ENCODE measurements at places on chromosomes 5 and 9.

DNA sequence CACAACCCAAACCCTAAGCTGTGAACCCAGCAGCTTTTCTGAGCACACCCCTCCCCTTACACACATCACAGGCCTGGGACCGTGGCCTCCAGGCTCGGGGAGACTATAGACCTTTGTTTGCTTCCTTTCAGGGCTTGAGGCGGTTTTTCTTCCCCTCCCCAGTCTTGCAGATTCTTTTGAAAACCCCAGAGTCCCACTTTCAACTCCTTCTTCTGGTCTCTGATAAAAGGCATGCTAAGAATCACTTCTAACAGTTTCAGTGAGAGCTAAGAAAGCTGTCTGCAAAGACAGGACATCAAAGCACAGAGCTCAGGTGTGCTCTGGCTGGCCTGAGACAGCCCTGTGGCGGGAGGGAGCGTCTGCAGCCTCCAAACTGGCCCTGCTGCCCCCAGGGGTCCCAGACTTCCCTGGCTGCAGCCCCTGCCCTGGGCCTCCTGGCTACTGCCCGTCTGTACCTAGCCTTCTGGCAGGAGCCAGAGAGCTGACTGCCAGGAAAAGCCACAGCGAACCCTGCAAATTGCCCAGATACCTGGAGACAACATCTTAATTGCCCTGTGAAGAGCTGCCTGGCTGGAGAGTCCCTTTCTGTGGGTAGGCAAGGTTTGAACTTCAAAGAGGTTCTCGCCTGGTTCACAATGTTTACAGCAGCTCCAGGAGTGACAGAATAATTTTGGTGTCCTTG, 138.9 kb downstream of the GADD45G start:
- peak; percentile 75 for DNase-seq

GRCh38 chr9:112858625-112859147, 32.0 kb downstream of the SLC46A2 start:
- no peak for DNase-seq

GRCh38 chr5:75078027-75078426, 25.7 kb upstream of the GCNT4 start:
- DNase-seq, result no peak

DNA sequence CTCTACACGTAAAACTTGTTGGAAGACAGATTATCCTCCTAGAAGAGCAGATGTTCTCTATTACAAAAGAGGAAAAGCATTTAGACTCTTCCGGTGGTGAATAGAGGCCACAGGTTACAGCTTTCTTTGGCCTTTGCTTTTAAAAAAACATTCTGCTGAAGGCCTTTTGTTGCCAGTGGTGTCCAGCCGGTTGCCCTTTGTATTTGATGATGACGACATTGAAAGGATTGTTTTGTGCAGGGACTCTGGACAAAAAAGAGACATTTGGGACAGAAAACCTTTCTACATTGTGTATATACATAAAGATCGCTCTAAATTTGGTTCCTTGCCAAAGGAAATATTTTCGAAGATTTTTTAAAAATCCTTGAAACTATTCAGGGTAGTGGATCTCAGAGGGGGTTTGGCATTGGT, 180.3 kb downstream of the C9orf152 start:
- DNase-seq, result no peak

DNA sequence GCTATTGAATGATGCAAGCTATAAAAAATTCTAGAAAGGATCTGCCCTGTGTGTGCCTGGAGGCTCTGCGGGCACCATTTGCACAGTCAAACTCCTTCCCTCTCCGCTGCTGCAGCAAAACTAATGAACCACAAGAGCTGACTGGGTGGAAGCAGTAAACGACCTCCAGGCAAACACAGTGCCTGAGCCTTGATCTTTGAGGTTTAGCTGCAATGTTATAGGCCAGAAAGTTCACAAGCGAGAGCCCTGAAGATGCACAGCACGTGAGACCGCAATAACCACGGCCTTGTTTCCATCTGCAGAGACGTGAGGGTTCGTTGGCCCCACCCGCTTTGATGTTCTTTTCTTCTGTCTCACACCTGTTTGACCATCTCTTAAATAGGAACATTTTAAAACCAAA, 69.2 kb upstream of the S1PR3 start:
- DNase-seq, result peak; percentile 73

DNA sequence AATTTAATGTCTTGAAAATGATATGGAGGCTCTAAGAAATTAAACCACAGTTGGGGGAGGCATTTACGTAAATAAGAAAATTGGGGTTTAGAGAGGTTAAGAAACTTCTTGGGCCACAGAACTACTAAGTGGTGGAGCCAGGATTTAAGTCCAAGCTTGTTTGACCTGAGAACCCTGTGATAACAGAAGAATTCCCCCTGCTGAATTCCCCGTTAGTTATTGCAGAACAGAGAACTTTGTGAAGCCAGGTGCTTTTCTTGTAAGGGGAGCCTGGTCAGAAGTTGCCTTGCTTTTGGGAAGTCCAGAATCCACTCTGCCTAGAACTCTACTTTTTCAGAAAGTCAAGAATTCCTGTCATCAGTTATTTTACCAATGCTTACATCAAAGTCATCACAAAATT, 309.3 kb upstream of the SEMA6A start:
- DNase-seq, result no peak

DNA sequence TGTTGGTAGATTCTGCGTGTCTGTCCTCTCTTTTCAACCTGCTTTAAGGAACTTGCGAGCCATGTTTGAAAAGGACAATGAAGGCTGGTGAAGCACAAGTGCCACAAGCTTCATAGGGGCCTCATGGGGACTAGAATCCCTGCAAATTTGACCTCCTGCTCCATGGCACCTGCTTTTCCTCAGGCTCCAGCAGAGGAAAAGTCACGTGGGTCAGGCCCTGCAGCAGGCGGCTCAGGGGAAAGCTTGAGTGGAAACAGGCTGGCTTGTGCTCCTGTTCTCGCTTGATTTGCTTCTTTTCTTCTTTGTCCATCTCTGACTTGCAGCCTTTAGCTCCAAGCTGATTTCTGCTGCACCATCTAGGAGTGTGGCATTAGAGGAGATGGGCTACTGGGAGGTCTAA, 187.6 kb upstream of the MAST4 start:
- DNase-seq, result no peak

DNA sequence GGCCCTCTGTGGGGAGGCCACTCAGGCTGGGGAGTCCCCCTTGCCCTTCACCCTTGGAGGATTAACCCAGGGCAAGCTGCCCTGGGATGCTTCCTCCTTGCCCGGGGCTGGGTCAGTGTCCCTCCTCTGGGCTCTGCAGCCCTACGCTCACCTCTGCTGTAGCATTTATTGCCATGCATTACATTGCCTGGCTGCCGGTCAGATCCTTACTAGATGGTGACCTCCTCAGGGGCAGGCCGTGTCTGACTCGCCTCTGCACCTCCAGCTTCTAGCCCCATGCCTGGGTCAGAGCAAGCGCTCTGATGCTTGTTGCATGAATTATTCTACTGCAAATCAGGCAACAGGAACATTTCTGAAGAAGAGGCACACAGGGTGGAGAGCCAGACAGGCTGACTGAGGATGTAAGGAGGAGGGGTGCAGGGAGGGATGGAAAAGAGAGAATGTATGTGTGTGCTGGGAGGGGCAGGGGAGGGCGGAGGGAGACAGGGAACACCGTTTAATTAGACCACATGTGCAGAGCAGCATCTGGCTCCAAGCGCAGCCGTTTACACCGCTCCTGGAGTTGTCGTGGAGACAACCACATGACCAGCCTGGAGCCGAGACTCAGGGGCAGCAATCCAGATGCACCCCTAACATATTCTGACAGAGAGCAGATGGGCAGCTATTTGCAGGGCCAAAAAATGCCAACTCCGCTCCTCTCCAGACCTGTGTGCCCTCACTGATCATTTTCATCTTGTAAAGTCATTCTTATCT, 117.0 kb downstream of the CRB2 start:
- no peak for DNase-seq

DNA sequence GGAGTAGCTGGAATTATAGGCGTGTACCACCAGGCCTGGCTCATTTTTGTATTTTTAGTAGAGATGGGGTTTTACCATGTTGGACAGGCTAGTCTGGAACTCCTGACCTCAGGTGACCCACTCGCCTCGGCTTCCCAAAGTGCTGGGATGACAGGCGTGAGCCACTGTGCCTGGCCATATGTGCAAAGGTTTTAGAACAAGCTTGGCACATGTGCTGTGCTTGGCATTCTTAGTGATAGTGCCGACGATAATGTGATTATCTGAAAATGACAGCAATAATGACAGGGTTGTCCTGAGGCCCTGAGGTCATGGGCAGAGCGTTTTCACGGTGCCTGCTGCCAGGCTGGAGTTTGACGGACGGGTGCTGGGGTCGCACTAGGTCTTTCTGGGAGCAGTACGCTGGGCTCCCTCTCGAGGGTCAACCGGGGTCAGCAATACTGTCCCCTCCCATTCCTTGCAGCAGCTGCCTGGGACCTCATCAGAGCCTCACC, 42.6 kb downstream of the HMCN2 start:
- no peak for DNase-seq

- DNase-seq, result peak; percentile 56
These were observed 8.6 kb downstream of the SPINK1 start for GRCh38 chr5:147822686-147823491.

DNA sequence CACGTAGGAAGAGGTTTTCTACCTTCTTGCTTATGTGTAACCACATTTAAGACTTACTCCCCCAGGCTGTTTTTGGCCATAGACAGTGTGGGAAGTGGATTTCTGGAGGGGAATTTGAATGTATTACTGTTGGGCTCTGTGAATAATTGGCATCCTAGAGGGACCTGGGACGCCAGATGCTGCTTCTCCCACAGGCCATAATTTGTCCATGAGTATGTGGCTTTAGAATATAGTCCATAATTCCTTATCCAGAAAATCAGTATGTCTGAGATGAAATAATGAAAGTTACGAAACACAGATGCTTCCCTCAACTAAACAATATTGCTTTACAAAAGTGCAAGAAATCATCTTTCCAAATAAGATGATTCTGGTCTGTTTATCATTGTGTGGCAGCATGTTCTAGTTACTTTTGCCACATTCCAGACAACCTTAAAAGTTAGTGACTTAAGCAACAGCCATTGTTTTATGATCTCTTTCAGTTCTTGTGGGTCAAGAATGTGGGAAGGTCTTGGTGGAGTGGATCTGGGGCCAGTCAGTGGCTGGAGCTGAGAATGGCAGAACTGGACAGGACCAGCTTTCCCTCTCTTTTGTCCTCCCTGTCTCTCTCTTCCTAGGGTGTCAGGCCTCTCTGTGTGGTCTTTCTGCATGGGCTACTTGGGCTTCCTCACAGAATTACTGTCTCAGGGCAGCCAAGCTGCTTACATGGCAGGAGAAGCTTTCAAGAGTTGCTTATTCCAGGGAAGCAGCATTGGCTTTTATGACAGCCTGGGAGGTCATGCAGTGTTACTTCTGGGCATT, 79.4 kb downstream of the FBXL7 start:
- no peak for DNase-seq

- DNase-seq, result no peak
These were observed 18.6 kb upstream of the OLFM1 start for GRCh38 chr9:135068776-135069415.

DNA sequence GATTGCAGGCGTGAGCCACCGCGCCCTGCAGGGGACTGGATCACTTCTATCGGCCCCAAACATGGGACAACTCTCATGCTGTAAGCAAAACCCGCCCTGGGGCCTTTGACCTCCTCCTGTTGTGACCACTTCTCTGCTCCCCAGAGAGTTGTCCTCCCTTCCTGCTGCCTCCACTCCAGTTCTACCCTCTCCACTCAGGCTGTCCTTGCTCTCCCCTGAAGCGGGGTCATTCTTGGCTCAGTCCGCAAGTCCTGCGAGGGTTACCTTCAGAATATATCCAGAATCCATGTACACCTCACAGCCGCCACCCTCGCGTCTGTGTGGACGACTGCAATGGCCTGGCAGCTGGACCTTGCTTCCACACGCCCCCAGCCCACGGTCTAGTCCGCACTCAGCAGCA, 273.7 kb downstream of the PBX3 start:
- DNase-seq, result no peak

GRCh38 chr9:130589754-130590153, 10.4 kb downstream of the FUBP3 start:
- DNase-seq, result no peak

DNA sequence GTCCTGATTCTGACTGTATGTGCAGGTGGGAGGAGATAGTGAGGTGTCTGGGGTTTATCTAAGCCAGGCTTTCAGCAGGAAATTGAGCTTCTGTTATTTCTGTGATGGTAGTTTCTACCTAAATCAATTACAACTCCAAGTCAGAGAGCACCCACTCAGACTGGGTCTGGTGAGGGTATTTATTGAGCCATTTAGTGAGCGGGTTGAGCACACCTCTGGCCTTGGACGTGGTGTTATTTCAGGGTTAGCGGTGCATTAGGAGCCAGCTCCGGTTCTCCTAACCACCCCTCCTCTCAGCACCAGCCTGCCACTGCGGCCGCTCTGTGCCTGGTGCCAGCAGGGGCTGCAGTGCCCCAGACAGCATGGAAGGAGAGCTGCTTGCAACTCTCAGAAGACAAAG, 238.9 kb downstream of the CACNA1B start:
- no peak for DNase-seq

GRCh38 chr5:109853377-109853776, 163.7 kb downstream of the MAN2A1 start:
- DNase-seq, result no peak

DNA sequence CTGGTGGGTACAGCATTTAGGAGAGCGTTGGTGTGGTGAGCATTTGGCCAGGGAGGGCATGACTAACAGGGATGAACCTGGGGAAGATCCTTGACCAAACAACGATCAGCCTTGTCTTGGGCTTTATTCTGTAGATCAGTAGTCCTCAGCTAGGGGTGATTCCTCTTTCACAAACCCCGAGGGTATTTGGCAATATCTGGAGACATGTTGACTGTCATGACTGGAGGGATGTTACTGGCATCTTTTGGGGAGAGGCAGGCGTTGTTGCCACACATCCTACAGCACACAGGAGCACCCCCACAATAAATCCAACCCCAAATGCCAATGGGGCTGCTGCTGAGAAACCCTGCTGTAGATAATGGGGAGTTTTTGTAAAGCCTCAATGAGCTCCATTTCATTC, 43.9 kb downstream of the OSTF1 start:
- no peak for DNase-seq

- no peak for DNase-seq
These were observed 48.5 kb upstream of the MSX2 start for GRCh38 chr5:174675916-174676315.

GRCh38 chr5:34736445-34737115, 80.5 kb downstream of the RAI14 start:
- DNase-seq, result no peak

GRCh38 chr5:23303435-23303834, 204.0 kb upstream of the PRDM9 start:
- DNase-seq, result no peak

DNA sequence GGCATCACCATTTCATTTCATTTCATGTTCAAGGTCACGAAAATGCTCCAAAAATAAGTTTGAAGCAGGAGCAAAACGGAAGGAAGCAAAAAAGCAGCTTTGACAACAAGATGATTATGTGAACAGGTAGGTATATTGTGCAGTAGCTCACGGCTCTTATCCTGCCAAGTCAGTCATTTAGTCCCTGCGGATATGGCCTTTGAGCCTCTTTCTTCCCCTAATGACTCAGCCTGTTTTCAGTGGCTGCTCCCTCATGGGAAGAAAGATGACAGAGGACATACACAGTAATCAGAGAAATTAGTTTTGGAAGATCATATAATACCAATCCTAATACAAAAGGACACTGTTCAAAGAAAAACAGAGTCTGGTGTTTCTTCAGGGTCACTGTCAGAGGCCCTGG, 155.8 kb upstream of the GRAMD2B start:
- no peak for DNase-seq

- DNase-seq, result no peak
These were observed 47.2 kb upstream of the PCAT7 start for GRCh38 chr9:94507531-94508258.
